ENCODE measurements at places on chromosomes 4 and X.

DNA sequence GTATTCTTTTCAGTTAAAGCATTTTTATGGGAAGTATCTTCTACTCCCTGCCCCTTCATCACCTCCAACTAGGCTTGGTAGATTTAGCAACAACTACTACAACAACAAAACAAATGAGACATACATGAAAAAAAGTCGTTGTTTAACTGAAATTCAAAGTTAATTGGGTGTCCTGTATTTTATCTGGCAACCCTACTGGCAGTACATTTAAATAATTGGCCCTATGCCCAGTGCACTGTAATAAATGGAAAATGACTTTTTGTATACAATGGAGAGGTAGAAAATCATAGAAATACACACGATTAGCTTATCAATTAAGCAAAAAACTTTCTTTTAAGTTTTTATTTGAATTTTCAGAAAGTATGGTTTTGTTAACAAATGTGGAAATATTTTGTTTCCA lies 21.4 kb upstream of the CLGN start:
- no peak for DNase-seq

GRCh38 chrX:133992882-133993281 lies 7.5 kb upstream of the GPC3 start:
- DNase-seq: no peak

- DNase-seq: no peak
Observed at GRCh38 chrX:140090800-140091124, 125.4 kb upstream of the CXorf66 start.

GRCh38 chr4:14771504-14772175 lies 230.6 kb upstream of the CPEB2 start:
- no peak for DNase-seq

DNA sequence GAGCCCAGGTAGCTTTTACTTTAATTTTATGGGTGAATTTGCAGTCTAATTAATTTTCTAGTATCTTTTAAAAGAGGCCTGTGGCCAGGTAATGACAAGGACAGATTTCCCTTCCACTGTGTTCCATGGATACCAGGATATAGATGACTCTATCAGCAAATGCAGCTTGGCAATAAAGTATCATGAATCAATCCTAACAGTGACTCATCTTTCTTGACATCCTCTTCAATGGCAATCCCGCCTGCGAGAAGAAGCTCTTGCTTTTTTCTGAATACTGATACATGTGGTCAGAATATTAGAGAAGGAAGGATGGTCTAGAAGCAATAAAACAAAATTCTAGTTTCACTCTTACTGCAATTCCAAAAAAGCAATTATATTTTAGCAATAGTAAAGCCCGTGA lies 267.8 kb downstream of the DTHD1 start:
- no peak for DNase-seq

- no peak for DNase-seq
Observed at GRCh38 chr4:67465032-67465762, 80.1 kb downstream of the CENPC start.

- DNase-seq: no peak
Observed at GRCh38 chrX:11770320-11770719, 12.3 kb downstream of the MSL3 start.

DNA sequence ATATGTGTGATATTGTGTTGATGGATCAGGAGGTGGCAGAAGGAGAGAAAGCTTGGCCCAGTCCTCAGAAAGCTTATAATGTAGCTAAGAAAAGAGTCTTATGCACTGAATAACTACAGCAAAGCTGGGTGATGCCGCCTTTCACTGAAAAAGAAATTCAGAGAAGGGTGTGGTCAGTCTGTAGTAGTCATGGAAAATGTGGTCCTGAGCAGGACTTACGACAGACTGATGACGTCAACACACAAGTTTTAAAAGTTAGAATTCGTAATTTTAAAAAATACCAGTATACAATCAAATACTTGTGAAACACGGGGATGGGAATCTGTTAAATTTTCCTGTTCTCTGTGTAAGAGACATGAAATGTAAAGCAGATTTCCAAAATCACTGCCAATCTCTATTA lies 87.0 kb upstream of the RAPGEF2 start:
- no peak for DNase-seq

DNA sequence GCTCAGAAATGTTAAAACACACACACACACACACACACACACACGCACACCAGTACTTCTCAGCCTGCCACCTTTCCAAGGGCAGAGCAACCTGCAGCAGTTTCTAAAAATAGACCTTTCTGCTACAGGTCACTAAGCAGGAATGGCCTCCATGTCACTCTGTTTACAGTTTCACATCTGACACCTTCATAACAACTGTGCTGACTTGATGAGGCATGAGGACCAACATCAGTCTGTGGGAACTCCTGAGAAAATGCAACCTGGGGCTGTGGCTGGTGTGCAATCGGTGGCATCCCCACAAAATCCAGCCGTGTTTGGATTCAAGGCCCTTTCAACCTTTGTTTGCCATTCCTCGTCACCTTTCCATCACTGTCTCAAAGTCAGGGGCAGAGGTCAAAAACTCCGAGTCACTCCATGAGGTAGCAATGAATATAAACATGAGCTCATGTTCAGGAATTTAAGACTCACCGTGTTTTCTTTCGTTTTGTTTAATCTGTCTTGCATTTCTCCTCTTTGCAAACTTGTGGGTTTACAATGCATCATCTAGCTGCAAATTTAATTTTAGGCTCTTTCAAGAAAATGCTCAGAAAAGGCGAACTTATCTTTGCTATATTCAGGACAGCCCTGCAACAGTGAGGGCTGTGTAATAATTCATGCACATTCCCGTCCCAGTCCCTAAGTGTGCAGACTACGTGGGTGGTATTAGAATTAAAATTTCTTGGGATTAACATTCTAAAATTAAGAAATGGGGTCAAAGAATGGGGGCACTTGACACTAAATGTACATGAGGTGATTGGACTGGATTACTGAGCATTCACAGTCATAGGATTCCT lies 135.3 kb downstream of the SHROOM3 start:
- no peak for DNase-seq

DNA sequence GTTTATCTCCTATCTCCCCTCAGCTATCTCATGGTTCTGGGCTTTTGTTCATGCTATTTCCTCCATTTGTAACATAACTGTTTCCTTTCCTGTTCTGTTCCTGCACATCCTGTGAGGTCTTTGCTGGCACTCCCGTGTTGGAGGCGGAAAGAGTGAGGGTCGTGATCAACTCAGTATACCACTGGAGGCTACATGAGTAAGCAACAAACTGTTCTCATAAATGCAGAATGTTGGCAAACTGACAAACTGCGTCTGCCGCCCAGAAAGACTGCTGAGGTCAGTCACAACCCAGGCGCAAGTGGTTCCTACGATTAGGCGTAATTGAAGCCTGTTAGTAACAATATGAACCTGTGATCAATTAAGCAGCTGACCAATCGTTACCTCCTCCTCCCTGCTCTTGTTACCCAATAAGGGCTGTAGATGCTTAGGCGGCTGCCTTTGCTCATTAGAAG lies 48.8 kb downstream of the C4orf33 start:
- DNase-seq: no peak

DNA sequence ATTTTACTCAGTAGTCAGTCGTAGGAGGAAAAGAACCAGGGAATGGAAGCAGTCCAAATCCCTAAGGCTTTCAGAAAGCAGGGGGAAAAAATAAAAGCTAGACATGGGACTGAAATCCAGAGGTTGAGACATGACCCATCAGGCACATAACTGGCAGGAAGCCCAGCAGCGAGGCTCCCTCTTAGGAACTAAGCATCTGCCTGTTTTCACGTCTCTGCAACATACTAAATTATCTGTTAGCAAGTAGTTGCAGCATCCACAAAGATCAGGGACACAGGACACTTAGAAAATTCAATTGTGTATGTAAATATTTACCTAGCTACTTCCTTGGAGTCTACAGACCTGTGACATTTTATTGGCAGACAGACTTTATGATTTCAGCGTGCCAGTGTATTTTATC lies 118.0 kb upstream of the EDNRA start:
- DNase-seq: peak; percentile 18

DNA sequence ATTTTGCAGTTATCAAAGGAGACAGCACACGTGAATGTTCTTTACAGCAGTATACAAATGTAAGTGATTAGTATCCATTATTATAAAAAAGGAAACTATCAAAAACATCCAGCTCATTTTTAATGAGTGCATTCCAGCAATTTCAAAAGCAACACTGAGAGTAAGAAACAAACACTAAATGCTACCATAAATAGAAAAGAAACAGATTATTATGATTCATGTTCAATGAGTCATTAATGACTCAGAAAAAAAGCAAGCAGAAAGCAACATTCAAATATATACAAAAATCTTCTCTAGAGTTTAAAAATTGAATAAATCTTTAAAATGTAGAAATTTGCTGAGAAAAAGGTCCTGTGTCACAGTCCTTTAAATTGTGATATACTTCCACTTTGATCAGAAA lies 346.5 kb upstream of the FMR1 start:
- DNase-seq: no peak

DNA sequence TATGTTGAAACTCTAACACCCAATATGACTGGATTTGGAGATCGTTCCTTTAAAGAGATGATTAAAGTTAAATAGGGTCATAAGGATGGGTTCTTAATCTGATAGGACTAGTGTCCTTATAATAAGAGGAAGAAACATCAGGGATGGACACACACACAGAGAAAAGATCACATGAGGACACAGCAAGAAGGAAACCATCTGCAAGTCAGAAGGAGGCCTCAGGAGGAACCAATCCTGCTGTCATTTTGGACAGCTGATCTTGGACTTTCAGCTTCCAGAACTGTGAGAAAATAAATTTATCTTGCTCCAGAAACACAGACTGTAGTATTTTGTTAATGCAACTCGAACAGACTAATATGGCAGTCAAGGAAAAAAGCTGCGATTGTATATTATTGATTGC lies 631.5 kb downstream of the PCDH7 start:
- DNase-seq: no peak

DNA sequence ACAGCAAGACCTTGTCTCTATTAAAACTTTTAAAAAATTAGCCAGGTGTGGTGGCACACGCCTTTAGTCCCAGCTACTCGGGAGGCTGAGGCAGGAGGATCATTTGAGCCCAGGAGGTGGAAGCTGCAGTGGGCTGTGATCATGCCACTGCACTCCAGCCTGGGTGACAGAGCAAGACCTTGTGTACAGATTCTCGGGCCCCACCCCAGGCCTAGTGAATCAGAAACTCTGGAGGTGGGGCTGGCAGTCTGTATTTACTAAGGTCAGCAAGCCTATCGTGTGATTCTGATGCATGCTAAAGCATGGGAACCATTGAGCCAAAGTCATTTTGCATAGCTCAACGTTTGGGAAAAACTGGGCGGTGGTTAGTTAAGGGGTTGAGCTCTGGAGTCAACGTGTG lies 3.5 kb downstream of the S100G start:
- no peak for DNase-seq

GRCh38 chr4:84495794-84496261 lies 3.3 kb downstream of the NKX6-1 start:
- no peak for DNase-seq

DNA sequence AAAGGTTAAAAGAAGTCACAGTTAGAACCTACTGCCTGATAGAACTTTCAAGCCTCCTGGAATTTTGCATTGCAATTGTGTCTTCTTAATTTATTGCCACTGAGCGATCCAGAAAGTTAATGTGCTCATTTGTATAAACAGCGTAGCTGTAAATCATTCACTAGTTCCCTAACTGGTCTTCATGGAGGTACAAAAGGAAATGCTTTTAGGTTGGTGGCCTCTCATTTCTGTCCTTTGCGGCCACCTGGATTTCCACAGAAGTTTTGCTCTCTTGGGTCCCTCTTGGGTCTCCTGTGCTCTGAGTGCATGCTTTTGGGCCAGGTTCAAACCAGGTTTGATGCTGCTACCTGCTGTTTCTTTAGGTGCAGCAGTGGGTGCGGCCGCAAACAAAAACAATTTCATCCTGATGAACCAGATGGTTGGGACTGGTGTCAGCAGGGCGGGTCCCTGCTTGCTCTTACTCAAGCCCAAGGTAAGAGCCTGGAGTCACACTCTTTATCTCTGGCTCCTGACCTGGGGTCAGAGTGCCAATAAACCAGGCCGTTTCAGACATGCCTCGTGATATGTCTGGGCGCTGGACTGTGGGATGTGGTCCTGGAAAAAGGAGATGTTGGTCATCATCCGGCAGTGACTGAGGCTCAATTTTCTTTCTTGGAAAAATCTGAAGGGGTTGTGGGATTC lies 270.1 kb downstream of the PTTG2 start:
- no peak for DNase-seq

DNA sequence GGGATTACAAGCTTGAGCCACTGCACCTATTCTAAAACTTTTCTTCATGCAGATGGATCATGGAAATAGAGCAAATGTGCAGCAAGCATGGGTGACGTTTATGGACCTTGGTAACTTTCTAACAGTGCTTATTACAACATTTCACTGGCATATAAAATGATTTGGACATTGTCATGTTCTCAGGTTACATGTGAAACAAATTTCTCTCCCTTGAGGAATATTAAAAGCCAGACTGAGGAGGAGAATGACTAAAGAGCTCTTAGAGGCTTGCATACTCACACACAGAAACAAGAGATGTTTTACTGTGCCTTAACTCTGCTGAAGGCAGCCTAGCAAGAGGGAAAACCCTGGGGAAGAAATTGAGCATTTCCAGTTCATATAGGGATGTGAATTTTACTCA lies 38.6 kb upstream of the GPR101 start:
- DNase-seq: no peak

- DNase-seq: no peak
Observed at GRCh38 chr4:108263057-108263456, 94.3 kb upstream of the LEF1 start.

DNA sequence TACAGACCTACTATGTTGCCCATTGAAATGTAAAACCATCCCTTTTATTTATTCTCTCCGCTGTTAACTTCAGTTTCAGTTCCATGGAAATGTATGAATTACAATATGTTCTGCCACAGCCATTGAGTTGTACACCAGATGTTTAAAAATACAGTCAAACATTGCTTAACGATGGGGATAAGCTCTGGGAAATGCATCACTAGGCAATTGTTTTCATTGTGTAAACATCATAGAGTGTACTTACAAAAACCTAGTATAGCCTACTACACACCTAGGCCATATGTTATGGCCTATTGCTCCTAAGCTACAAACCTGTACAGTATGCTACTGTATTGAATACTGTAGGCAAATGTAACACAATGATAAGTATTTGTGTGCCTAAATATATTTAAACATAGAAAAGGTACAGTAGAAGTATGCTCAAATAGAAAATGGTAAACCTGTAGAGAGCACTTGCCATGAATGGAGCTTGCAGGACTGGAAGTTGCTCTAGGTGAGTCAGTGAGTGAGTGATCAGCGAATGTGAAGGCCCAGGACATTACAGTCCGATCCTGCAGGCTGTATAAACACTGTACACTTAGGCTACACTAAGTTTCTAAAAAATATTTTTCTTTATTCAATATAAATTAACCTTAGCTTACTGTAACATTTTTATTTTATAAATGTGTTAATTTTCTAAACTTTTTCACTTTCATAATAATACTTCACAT lies 2.7 kb upstream of the PF4V1 start:
- no peak for DNase-seq

DNA sequence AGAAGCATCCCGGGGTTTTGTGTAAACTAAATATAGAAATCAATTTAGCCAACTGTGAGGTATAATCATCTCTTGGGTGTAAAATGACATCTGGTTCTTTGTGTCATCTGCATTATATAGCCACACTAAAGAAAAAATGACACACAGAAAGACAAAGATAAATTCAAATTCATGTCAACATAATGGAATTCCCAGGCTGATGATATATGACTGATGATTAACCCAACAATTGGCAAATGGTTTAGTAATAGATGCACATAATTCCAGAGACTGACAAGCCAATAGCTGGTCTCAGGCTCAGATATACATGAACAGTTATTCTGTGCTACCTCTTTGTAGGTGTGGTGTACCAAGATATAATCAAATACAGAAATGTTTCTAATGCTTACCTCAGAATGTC lies 375.4 kb upstream of the PITX2 start:
- DNase-seq: no peak

- DNase-seq: no peak
Observed at GRCh38 chr4:113935190-113935589, 44.3 kb downstream of the ARSJ start.
